Stimulated activated CD4-positive, alpha-beta T cell treated with anti-CD3 and anti-CD28 coated beads, Interleukin-1b, Interleukin-23, amount 100 ng/mL, for 4 hours (primary cell): ENCODE measurements at places on chromosomes 2 and 18.

DNA sequence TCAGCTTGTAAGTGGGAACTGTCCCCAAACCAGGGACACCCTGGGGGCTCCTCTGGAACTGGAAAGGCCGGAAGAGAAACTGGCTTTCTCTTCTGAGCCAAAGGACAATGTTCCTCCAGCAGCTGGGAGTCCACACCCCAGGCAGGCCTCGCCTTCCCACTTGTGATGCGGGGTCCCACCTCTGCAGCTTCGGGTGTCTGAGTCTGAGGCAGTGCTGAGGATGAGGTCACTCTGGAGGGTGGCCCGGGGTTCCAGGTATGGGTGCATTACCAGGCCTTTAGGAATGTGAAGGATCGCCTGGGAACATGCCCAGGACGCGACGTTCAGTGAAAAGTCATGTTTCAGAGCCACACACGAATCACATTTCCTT lies 18.2 kb upstream of the BOK start:
- no peak for DNase-seq

DNA sequence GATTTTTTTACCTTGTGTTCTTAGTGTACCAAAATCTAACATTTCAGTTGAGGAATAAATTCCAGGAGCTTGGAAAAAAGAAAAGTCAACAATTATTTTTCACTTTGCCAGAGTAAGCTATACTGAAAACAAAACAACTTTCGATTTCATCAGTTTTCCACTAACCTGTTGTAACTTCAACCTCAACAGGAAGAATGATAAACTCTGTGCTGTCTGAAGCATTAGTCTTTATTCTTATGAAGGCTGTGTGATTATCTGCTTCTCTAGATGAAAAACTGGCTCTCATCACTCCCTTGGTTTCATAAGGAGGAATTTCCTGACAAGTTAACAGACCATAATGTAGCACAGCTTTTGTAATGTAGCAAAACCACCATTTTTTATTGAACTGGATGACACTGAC lies 121.2 kb downstream of the ZAP70 start:
- no peak for DNase-seq

DNA sequence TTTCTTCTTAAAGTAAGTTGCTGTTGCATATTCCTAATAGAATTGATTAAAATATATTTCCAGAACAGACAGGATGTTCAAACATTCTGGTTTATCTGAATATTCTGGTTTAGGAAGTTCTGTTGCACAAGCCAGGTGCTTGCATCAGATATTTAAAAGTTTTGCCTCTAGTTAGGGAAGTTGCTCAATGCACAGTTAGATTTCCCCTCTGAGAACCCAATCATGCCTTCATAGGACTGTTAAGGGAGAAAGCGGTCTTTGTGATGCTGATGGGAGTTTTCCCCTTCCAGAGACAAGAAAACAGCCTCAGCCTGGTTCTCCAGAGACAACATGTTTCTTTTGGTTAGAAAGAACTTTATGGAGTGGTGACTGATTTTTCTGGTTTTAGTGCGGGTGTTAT lies 65.6 kb upstream of the REV1 start:
- no peak for DNase-seq

- DNase-seq, result no peak
Observed at GRCh38 chr2:139077099-139077737, 297.0 kb upstream of the NXPH2 start.

GRCh38 chr18:47737956-47738355 lies 192.5 kb downstream of the SMAD2 start:
- no peak for DNase-seq

GRCh38 chr2:201980946-201981345 lies 52.7 kb upstream of the FZD7 start:
- no peak for DNase-seq

GRCh38 chr2:109137616-109138015 lies 8.6 kb downstream of the SH3RF3 start:
- no peak for DNase-seq

- no peak for DNase-seq
Observed at GRCh38 chr2:96464061-96464460, 41.1 kb downstream of the NEURL3 start.

- no peak for DNase-seq
Observed at GRCh38 chr18:3675446-3675845, 225.5 kb downstream of the TGIF1 start.

DNA sequence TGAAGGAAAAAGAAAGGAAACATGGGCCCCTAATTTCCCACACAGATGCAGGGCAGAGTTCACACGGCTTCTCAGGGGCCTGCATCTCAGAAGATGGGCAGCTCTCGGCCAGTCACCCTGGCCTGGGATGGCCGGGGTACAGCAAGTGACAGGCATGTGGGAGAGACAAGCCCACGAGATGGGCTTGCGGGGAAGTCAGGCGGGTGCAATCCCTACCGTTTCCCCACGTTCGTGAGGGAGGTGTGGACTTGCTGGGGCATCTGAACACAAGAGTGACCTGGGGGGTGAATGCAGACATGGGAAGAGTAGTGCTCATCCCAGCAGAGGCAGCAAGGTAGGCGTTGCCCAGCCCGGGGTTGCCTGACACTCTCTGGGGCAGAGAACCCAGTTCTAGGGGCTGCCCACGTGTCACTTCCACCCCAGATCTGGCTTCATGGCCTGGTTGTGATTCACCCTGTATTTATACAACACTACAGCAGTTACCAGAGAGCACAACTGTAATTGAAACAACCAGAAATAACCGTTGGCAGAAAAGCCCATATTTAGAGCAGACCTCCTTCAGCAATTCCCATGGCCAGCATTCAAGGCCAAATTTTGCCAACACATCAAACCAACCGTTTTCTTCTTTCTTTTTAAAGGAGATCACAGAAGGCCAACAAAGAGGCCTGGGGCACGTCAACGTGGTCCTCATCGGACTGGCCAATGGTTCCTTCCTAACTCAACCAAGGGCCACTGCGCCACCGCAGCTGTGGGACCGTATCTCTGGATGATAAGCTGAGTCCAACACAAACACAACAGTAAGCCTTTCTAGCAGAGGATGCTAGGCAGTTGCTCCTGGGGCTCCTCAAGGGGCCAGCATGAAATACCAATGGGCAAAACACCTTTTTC lies 58.4 kb downstream of the PARD6G start:
- no peak for DNase-seq

DNA sequence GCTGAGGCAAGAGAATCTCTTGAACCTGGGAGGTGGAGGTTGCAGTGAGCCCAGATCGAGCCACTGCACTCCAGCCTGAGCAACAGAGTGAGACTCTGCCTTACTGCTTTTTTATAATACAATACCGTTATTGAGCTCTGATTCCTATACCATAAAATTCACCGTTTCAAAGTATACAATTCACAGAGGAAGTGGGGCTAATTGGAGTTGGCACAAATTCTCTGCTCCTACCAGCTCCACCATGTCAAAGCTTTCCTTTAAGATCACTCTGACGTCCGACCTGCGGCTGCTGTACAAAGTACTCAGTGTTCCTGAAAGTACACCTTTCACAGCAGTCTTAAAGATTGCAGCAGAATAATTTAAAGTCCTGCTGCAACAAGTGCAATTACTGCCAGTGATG lies 29.6 kb upstream of the CYBRD1 start:
- no peak for DNase-seq

GRCh38 chr18:61196750-61197149 lies 136.5 kb upstream of the CDH20 start:
- no peak for DNase-seq

DNA sequence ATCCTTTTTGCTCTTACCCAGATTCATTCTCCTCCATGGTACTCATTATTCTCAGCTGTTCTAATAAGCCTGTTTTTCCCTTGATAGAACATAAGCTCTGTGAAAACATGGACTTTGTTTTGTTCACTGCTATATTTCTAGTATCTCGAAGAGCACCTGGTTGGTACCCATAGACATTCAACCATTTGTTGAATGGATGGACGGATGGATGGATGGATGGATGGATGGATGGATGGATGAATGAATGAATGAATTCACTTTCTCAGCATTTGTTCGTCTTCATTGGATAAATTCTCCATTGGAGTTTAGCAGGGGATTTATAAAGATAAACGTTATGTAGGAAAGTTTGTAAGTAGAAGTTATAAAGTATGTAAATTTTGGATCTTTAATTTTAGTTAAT lies 2.9 kb downstream of the FAM171B start:
- no peak for DNase-seq

- no peak for DNase-seq
Observed at GRCh38 chr2:6538607-6539006, 327.1 kb downstream of the CMPK2 start.

DNA sequence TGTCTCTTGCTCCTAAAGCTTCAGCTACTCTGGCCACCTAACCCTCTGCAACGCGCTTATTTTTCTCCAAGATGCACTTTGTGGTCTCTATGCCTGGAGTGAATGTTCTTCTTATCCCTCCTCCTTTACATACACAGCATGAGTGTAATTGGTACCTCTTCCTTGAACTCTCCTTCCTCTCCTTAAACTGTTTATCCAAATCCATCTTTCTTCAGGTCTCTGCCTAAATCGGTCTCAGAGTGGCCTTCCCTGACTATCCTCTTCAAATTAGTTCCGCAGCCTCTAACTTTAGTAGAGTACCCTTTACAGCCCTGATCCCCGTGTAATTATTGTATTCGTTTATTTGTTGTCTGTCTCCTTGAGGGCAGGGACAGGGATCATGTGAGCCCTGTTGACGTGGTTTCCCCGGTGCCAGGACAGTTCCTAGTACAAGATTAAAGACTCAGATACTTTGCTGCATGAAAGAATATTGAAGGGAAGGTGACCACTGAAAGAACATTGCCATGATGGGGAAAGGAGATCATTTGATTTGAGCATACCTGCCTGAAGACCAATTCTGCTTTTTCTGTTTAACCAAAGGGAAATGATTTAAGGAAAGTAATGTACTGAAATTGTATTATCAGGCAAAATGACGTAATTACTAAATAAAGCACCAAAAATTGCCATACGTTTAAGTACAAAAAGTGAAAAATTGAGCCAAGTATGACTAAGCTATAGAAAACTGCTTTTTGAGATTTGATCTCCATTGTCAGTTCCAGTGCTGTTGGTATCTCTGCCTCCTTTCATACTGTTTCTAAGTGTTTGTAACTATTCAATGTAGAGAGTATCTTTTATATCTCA lies 1.2 kb downstream of the CNOT9 start:
- no peak for DNase-seq

DNA sequence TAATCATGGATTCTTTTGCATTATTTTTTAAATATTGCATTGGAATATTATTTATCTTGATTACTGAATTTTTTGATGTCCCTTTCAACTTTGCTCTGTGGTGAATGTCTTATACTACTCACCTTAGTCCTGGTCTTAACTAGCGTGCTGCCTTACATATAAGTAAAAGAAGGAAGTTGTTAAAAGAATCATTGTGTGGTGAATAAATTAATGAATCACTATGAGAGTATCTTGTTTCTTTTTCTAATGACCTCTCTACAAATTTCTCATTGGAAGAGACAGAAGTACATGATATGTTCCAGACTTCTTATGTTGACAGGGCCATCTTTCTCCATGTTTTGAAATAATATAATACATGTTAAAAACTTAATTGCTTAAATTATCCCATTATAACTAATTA lies 432.6 kb upstream of the MMADHC start:
- DNase-seq, result no peak

GRCh38 chr2:209790066-209790728 lies 18.6 kb downstream of the UNC80 start:
- no peak for DNase-seq

DNA sequence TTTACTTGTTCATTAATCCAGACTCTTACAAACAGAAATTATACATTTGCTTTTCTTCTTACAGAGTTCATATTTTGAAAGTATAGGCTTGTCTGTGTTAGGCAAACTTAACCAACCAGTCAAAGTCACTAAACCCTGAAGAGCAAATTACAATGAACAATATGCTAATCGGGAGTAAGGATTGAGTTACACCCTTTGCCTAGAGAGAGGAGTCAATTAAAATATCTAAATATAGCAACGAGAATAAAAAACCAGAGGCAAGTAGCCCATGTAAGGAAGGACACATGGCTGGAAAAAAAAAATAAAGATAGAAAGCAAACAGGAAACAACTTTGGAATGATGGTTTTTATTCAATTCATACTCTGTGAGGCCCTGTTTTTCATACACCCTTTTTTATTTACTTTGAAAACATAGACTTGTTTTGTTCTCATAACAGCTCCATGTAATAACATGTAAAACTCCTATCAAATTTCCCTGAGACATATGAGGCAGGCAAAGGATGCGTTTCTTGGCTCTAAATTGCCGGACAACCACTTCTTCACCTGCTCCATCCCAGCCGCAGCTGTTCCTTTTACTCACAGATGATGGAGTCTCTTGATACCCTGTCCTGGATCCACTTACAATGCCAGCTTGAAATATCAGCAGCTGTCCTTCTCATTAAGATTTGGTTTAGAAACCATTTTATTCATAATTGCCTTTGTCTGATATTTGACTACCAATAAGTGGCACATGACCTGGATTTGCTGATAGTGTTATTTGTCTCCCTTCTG lies 767.7 kb upstream of the GCFC2 start:
- no peak for DNase-seq
